ENCODE measurements at places on chromosomes 16 and 17. TPM values are rescaled to one million over a fixed set of nuclear protein-coding genes. Genes with fewer than 3 reads are reported as not detected.

TXNL4B gene
- 6.7 TPM for total RNA-seq

MMP25 gene
- 0.56 TPM for total RNA-seq

POLR2A gene
- 62.4 TPM for total RNA-seq

PRSS21 gene
- 7.5 TPM for total RNA-seq

C1QTNF8 gene
- not detected for total RNA-seq
